T-helper 9 cell (primary cell): ENCODE measurements at places on chromosomes 7 and 10.

DNA sequence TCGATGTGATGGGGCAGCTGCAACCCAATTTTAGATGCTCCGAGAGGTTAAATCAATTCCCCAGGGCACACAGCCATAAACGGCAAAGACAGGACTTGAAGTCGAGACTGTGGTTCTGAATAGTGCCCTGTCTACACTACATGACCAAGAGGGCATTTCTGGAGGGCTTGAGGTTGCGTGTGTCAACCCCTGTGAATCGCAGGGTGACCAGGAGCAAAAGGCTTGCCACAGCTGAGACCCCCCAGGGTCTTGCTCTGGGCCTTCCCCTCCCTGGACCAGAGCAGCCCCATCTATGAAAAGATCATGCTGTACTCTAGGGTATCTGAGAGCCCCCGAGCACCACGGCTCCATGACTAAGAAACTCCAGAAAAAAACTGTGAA lies 26.8 kb upstream of the RASGEF1A start:
- DNase-seq: no peak

GRCh38 chr10:132205650-132206376 lies 19.1 kb downstream of the DPYSL4 start:
- DNase-seq: no peak

DNA sequence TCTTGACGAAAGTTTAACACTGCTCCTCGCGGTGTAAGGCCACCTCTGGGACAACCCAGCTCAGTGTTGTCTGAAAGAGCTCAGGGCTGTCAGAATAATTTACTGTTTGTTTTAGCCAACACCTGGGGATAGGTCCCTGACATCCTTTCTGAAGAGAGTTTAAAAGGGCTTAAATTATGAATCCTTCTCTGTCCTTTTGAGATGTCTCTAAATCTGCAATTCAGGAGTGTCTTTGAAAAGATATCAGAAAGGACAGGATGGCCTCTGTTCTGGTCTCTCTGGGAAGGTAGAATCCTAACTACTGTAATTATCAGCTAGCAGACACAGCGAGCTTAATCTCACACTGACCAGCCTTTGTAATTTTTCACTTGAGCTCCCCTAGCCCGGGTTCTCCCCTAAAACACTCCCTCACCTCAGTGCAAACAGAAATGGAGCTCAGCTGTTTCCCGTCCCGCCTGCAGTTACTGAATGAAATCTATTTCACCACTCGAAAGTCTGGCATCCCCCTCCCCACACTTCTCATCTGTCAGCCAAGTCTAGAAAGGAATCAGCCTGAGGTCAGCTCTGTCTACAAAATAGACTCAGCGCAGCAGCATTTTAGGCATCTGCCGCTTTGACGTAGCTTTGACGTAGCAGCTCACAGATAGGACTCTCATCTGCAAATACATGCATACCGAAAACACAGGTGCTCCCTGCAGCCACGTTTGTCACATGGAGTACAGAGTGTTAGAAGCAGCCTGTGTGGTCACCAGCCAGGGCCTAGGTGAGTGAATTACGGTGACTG lies 4.8 kb downstream of the DYNC2I1 start:
- no peak for DNase-seq

GRCh38 chr7:66283003-66283920 lies 78.1 kb downstream of the TPST1 start:
- DNase-seq: no peak

GRCh38 chr10:102677331-102678067 lies 33.2 kb downstream of the TRIM8 start:
- DNase-seq: no peak

- no peak for DNase-seq
Observed at GRCh38 chr7:122750389-122750788, 47.7 kb upstream of the RNF148 start.

- no peak for DNase-seq
Observed at GRCh38 chr7:81473236-81473635, 296.6 kb downstream of the HGF start.

DNA sequence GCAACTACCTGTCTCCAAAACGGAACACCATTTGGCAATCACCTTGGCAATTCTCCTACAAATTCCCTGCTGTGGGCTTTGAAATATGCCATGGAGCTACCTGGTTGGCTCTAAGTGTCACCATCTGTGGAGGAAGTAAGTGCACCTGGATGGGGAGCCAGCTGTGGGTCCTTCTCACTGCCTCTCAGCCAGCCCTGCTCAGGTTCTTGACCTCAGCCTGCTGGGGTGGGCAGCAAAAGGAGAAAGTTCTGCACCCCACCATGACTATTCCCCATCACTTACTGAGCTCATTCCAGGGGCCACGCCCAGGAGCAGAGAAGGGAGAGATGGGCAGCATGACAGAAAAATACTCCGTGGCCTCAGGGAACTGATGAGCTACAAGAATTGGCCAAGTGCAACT lies 158.7 kb downstream of the TNS3 start:
- DNase-seq: no peak

- no peak for DNase-seq
Observed at GRCh38 chr7:20064181-20064970, 152.8 kb downstream of the MACC1 start.

GRCh38 chr10:111151595-111152307 lies 74.9 kb downstream of the ADRA2A start:
- no peak for DNase-seq

DNA sequence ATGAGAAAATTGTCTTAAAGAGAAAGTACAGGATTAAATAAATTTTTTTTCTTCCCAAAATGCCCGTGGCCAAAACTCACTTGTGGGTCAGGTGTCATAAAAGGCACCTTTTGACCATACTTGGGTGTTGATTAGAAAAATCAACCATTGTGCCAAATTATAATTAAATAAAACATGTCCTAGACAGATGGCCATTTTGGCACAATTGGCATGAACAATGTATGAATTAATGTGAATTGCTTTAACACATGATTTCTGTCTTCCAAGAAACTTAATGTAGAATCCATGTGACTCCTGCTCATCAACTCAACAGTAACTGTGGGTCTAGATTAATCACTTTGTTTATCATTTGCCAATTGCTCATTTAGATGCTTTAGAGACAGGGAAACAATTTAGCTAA lies 64.0 kb downstream of the CSTF2T start:
- no peak for DNase-seq

- DNase-seq: no peak
Observed at GRCh38 chr7:44733708-44734481, 14.8 kb upstream of the ZMIZ2 start.

DNA sequence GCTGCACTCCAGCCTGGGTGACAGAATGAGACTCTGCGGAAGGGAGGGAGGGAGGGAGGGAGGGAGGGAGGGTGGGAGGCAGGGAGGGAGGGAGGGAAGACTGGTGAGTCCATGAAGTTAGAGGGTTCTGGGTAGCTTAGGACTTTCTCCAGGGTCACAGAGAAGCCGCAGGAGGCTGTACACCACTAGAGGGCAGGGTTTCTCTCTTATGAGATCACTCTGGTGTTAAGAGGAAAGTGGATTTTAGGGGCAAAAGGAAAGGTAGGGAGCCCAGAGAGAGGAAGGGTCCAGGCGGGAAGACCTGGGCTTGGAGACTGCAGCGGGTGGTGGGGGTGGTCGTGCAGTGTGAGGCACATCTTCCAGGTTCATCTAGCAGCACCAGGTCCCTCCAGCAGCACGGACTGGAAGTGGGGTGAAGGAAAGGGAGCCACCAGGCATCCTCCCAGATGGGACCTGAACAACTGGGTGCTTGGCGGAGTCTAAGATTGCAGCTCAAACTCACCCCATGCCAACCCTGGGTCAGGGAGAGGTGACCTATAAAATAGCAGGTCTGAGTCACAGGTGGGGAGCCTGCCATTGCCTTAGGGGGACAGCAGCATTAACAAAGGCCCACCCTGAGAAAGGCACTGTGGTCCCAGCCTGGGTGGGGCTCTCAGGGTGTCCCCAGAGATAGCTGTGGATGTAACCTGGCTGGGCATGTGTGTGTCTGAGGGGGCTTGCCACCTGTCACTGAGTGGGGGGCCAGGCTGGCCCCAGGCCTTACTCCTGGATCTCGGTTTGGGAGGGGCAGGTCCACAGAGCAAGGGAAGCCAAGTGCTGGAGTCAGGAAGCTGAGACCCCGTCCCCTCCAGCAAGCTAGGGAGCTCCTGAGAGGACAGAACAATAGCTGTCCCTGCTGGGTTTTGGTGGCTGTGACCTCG lies 48.5 kb upstream of the SLC29A3 start:
- no peak for DNase-seq

- no peak for DNase-seq
Observed at GRCh38 chr7:25732766-25733217, 419.2 kb upstream of the NFE2L3 start.

GRCh38 chr7:41002741-41003610 lies 699.9 kb downstream of the INHBA start:
- no peak for DNase-seq

GRCh38 chr10:16477757-16478156 lies 40.9 kb downstream of the PTER start:
- DNase-seq: no peak

DNA sequence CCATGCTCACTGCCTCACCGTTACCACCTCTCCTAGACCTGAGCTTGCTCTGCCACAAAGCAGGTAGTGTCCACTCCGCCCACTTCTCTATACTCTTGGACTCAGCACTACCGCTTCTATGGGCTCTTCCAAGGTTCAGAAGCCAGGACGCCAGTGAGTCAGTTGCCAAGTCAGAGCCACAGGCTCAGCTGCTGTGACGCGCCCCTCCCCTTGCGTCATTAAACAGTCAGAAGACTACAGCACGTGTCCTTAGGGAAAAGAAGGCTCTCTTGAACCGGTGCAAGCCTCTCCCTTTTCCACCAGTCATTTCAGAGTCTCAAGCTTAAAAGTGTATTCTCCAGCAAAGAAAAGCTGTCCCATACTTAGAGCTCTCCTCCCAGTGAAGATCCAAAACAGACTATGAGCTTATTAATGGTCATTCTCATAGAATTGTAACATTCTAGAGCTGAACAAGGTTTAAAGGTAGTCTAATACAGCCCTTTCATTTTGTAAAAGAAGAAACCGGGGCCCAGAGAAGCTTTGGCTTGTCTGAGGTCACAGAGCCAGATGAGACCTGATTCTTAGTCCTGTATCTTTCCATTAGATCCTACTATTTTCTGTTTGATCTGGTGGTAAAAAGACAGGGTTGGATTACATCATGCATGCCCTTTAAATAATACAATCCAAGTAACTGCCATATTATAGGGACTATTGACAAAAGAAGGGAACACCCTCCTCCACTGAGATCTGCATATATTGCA lies 40.9 kb upstream of the MET start:
- DNase-seq: no peak

DNA sequence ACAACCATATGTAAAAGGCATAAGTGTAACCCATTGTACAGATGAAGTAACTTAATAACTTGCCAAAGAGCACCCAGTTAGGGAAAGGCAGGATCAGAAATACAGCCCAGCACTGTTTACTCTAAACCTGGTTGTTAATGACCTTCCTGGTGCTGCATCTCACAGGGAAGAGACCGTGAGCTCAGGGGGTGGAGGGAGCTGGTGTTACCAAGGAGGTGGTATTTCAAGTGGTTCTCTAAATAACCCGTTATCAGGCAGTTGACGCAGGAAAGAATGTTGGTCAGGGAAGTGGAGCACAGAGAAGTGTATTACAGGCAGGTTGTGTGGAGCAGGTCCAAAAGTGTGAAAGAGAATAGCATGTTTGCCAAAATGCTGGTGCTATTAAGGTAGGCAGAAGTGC lies 4.4 kb upstream of the ST7 start:
- DNase-seq: no peak

GRCh38 chr7:15446280-15446679 lies 115.5 kb downstream of the AGMO start:
- DNase-seq: no peak

GRCh38 chr10:48895803-48896195 lies 43.8 kb downstream of the LRRC18 start:
- DNase-seq: no peak
